ENCODE measurements at places on chromosomes 16 and 17.

DNA sequence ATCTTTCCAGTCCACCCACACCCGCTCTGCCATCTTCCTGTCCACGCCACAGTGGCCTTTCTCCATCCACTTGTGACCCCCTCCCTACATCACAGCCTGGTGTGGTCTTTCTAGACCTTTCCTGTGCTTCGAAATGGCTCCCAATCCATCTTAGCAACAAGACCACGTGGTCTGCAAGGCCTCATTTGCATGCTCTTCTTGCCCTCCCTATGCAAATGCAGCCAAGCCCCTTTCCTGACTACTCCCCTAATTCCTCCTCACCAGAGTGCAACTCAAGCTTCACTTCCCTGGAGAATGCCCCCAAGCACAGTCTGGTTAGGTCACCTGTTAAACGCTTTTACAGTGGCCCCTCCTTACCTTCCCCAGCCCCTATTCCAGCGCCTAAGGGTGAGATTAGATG is 6.1 kb downstream of the PPP1R9B start:
- DNase-seq, result no peak

GRCh38 chr16:46638947-46639925 is 18.1 kb upstream of the SHCBP1 start:
- DNase-seq, result peak; percentile 16

DNA sequence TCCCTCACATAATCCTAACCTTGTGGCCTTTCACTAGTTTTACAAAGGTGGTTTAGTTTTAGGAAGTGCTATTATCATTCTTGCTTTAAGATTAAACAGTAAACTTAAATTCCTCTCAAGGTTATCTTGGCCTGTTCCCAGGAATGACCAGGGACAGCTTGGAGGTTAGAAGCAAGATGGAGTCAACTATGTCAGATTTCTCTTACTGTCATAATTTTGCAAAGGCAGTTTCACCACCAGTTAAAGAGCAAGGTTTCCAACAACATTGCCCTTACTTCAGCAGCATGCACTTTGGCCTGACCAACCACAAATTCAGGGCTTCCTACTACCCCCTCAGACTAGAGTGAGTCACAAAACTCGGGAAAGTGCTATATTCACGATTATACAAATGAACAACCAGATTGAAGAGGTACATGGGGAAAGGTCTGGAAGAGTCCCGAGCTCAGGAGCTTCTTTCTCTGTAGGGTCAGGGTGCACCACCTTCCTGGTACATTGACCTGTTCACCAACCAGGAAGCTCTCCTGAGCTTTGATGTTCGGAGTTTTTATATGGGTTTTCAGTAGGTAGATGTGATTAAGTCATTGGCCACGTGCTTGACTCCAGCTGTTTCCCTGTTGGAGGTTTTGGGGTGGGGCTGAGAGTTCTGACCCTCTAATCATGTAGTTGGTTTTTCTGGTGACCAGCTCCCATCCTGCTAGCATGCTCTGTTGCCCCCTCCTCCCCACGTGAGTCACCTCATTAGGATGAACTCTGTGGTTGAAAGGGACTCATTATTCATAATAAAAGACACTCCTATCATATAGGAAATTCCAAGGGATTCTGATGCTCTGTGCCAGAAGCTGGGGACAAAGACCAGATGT is 19.4 kb downstream of the RHOT1 start:
- DNase-seq, result peak; percentile 92

DNA sequence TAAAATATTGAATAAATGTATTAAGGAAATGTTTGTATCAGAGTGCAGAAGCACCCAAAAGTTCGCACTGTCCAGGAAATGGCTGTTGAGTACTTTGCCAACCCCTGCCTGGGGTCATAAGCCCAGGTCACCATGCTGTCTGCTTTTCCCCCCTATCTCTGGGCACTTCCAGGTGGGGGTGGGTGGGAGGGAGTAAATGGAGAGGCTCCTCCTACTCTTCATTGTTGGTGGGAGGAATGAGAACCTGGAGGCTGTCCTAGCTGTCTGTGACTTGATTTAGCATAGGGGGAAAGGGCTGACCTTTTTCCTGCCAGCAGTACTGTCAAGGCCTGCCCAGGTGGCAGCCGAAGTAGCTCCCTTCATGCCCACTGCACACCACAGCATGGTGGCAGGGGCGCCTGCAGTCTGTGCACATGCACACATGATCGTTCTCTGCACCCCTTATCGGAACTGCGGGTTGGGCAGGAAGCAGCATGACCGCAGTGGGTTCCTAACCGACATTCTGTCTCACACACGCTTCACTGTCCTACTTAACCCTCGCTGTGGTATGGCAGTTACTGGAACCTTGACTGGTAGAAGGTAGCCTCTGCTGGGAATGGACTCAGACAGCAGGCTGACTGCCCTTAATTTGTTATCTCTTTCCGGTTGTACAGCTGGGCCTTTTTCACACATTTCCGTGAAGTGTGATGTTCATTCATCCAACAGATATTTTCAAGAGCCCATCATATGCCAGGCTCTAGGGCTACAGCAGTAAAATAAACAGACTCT is 41.5 kb downstream of the LDHD start:
- DNase-seq, result no peak

DNA sequence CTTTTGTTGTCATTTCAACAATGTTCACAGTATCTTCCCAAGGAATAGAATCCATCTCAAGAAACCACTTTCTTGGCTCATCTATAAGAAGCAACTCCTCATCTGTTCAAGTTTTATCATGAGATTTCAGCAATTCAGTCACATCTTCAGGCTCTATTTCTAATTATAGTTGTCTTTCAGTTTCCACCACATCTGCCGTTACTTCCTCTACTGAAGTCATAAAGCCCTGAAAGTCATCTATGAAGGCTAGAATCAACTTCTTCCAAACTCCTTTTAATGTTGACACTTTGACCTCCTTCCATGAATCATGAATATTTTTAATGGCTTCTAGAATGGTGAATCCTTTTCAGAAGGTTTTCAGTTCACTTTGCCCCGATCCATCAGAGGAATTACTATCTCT is 102.1 kb downstream of the CDH13 start:
- DNase-seq, result no peak

- no peak for DNase-seq
Measured at GRCh38 chr17:18176176-18176575, 7.5 kb upstream of the ALKBH5 start.

GRCh38 chr17:38967290-38967738 is at the start of gene FBXO47:
TSS of gene FBXO47 (minus strand) at chr17:38967403. CDS start at chr17:38963025, 4,378 bp downstream.
- no peak for DNase-seq

GRCh38 chr17:8084250-8084649 is 3.3 kb downstream of the ALOX12B start:
- DNase-seq, result no peak

GRCh38 chr17:44348234-44348987 is 3.3 kb downstream of the GRN start:
- no peak for DNase-seq

DNA sequence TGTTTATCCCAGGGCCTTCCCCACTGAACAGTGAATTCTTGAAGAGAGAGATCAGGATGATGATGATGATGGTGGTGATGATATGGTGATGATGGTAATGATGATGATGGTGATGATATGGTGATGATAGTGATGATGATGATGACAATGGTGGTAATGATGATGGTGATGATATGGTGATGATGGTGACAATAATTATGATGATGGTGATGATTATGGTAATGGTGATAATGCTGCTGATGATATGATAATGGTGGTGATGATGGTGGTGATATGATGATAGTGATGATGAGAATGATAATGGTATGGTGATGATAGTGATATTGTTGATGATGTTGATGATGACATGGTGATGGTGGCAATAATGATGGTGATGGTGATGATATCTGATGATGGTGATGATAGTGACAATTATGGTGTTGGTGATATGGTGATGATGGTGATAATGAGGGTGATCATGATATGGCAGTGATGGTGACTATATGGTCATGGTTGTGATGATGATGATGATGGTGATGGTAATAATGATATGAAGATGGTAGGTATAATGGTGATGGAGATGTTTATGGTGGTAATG is 99.9 kb downstream of the HAPSTR1 start:
- DNase-seq, result no peak

DNA sequence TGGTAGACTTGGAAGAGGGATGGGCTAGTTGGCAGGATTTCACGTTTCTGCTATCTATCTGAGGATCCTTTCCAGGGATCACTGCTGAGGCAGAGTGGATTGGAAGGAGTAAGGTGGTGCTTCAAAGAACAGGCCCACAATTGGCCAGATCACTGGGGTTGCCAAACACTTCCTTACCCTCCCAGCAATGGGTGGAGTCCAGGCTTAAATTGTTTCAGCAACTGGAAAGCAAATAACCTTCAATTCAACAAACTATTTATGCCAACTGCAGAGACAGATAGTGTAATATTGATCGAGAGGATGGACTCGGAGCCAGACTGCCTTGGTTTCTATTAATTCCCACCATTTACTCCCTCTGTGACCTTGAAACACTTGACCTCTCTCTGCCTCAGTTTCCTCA is 2.1 kb downstream of the ARRB2 start:
- DNase-seq, result no peak

GRCh38 chr16:14609716-14610115 is 20.3 kb downstream of the PARN start:
- no peak for DNase-seq

DNA sequence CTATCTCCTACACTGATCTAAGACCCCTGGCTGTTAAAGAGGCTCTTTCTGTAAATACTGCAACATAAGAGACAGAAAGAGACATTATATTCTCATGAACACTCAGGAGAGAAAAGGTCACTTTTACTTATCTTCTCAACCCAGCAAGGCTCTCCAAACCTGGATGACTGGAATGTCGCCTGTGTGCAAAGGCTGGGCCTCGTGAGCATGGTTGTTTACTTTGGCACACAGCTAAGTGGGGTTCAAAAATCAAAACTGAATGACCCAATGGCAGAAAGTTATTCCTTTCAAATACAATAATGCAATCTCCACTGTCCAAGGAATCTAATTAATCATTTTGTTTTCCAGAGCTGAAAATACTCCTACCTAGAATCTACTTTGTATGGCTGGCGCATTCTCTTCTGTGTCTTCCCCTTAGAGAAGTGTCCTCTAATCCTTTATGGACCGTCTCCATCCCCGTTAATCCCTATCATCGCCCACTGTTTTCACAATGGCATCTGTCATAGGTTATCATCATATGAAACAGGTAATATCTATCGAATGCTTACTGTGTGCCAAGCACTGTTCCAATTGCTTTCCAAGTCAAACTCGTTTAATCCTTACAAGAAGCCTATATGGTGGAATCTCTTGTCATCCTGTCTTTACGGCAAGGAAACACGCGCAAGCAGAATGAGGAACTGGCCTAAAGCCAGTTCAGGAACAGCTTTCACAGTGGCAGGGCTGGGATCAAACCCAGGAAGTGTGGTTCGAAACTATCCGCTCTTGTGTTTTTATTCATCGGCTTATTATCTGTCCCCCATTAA is 1.3 kb downstream of the SLX4 start:
- no peak for DNase-seq
